Kasumi-1 (cell line): ENCODE measurements at places on chromosomes 2 and 18.

GRCh38 chr2:56449002-56449431 is 265.2 kb downstream of the CCDC85A start:
- DNase-seq = no peak

GRCh38 chr18:70295192-70296188 is 6.6 kb downstream of the SOCS6 start:
- DNase-seq = no peak

- no peak for DNase-seq
Measured at GRCh38 chr18:76699923-76700322, 122.4 kb upstream of the ZNF236 start.

DNA sequence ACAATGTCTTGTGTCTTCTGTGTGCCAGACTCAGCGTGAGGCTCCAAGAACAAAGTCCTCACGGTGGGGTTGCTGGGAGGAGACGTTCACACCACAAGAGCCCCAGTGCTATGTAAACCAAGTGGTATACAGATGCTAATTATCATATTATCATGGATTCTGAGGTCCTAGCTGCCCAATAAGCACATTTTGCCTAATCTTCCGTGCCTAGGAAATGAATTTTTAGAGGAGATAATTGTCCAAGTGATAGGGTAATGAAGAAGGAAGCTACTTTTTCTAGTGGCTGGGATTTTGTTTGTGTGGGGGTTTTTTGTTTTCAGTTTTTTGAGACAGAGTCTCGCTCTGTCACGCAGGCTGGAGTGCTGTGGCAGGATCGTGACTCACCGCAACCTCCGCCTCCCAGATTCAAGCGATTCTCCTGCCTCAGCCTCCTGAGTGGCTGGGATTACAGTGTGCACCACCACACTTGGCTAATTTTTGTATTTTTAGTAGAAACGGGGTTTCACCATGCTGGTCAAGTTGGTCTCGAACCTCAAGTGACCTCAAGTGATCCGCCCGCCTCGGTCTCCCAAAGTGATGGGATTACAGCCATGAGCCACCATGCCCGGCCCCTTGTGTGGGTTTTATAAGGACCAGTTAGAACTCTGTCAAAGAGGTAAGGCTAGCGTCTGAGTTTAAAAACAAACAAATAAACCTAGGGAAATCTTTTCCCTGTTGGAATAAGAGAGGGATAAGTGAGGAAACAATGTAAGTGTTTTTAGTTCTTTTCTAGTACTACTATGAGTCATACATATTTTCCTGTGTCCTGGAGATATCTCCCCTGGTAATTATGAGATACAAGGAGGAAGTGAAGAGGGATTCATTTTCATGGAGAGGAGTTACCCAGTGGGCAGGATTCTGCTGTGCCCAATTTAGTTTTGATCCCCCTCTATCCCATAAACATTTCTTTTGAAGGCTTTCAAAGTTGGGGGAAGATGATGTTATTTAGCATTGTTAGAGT is 9.5 kb upstream of the SMAD7 start:
- no peak for DNase-seq

GRCh38 chr2:188979187-188980114 is 5.3 kb downstream of the COL3A1 start:
- no peak for DNase-seq

DNA sequence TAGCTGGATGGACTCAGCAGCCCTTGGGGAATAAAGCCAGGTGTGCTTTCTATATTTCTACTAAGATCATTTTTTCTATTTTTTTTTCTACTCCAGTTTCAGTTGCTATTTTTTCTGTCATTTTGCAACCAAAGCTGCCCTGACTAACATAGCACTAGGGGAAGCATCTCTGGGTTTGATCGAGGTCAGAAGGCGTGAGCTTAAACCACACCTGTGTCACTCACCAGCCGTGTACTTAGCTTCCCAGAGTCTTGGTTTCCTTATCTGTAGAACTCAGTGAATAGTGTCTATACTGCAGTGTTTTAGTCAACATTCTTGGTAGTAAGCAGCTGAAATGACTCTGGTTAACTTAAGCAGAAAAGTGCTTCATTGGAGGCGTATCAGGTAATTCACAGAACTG is 489.6 kb upstream of the SPRED2 start:
- peak; percentile 11 for DNase-seq

GRCh38 chr2:212245880-212246279 is 292.7 kb downstream of the ERBB4 start:
- no peak for DNase-seq

GRCh38 chr2:221569425-221569845 is 2.7 kb downstream of the EPHA4 start:
- DNase-seq = no peak

DNA sequence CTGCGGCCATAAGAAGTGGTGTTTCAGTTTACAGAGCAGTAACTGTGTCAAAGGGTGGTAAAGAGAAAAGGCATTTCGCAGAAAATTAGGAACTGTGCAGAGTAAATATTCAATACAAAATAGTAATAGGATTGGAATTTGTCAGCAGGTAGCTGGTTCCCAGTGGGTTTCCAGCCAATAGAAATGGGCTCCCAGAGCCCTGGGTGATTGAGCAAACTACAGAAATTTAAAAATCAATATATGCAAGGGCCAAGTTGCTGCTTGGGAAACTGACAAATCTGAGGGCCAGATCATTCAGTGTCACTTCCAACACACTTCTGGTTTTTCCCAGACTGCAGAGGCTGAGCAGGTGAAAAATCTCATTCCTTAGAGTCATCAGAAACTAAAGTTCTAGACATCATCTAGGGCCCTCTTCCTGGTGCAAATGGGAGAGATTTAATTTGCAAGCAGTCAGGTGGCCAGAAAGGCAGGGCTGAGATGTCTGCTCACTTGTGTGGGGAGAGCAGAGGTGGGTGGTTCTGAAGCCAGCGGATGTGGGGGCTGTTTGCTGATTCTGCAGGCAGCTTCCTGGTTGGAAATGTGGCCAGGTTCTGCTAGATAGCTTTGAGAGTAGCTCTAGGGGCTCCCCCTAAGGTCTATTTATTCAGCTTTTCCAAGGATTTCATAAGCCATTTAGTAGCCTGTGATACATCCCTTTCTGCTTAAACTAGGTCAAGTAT is 182.4 kb downstream of the NCK2 start:
- DNase-seq = peak; percentile 7

GRCh38 chr2:210392469-210392881 is 77.5 kb upstream of the MYL1 start:
- DNase-seq = no peak

GRCh38 chr2:64439194-64439593 is 14.8 kb upstream of the LGALSL start:
- DNase-seq = no peak

GRCh38 chr2:60268661-60269060 is 284.8 kb downstream of the BCL11A start:
- DNase-seq = no peak

GRCh38 chr2:177192788-177193187 is 19.8 kb upstream of the HNRNPA3 start:
- DNase-seq = no peak

DNA sequence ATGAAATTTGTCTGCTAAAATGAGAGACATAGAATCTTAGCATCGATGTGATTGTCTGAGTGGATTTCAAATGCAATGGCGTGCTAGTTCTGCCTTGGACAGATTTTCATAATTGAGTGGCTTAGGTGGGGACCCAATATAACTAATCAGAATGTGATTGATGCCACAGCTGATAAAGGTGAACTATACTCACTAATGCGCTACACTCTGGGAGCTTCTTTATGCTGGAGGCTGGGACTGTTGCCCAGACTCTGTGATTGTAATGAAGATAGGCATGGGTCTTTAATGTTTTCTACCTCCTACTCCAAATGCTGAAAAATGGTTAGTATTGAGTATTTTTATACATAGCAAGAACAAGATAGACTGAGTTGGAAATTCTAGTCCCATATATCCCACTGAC is 339.5 kb upstream of the SLC39A10 start:
- DNase-seq = no peak

- DNase-seq = no peak
Measured at GRCh38 chr2:180742801-180743200, 237.6 kb upstream of the UBE2E3 start.

DNA sequence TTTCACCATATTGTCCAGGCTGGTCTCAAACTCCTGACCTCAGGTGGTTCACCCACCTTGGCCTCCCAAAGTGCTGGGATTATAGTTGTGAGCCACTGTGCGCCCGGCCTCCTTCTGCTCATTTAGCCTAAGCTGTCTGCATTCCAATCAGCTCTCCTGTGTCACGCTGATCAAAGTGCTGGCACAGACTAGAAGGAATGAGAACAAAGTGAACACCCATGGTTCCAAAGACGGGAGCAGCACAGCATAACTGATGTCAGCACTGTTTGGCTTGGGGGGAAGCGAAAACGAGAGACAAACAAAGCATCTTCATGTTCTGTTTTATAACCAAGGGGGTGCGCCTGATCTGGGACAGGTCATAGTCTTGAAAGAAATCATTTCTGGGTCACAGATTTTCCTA is 43.3 kb downstream of the DIPK1C start:
- no peak for DNase-seq

- no peak for DNase-seq
Measured at GRCh38 chr2:28339516-28340175, 53.0 kb upstream of the FOSL2 start.

DNA sequence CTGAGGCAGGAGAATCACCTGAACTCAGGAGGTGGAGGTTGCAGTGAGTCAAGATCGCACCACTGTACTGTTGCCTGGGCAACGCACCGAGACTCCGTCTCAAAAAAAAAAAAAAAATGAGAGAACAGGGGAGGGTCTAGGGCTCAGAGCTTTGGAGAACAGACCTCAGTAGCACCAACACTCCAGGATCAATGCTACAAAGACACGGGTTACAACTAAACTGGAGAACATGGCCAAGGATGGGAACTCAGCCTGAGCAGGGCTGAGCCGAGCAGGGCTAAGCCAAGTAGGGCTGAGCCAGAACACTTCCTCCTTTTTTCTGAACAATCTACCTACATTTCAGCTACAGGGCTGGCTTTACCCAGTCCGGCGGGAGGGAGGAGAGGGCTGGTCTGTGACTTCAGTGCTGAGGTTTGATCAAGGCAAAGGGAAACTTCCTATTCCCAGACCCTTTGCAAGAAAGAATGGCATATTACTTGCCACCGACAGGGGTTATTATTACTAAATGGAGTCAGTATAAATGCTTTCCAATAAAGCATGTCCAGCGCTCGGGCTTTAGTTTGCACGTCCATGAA is 2.9 kb upstream of the CASP8 start:
- DNase-seq = peak; percentile 98

GRCh38 chr2:223404616-223405015 is 197.5 kb downstream of the SCG2 start:
- no peak for DNase-seq

DNA sequence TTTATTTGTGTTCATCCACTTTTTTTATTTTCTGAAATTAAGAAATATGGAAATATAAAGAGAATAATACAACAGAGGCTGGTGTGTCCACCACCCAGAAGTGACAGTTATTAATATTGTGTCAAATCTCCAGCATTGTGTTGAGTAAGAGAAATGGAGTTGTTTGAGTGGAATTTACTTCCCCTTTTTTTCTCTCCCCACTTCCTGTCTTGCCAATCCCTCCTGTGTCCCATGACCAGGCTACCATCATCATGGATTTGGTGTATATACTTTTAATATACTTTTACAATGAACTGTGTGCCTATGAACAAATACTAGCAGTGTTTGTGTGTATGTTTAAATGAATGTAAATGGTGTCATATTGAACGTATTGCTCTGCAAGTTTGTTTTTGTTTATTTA is 276.9 kb upstream of the SKOR2 start:
- peak; percentile 38 for DNase-seq

DNA sequence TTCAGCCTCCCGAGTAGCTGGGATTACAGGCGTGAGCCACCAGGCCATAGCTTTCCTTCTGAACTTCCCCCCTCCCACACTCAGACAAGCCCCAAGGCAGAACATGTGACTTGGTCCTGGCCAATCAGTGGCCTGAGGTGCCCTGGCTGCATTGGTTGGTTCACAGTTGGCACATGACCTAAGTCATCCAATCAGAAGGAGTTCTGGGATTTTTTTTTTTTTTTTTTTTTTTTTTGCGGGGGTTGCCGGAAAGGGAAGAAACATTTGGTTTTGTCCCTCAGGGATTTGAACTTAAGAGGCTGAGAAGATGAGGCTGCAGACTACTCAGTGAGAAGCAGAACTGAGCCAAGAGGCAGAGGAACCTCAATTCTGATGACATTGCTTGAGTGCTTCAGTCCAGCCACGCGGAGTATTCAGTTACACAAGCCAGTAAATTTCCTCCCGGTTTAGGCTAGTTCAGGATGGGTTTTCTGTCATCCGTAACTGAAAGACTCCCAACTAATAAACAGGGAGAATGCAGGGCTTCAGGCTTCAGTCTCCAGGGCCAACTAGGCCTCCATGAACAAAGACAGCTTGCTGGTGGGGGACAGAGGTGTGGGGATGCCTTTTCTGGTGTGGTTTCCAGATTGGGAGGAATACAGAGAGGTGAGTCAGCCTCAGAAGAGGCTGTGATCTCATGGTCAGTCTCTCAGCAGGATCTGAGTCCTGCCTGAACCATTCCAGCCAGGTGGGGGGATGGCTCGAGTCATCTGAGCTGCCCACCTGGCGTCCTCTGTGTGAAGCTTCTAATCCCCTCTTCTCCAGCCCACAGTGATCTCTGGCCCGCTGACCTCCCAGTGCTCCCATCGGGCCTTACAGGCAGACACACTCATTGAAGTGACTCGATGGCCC is 9.2 kb downstream of the PTMA start:
- DNase-seq = no peak

DNA sequence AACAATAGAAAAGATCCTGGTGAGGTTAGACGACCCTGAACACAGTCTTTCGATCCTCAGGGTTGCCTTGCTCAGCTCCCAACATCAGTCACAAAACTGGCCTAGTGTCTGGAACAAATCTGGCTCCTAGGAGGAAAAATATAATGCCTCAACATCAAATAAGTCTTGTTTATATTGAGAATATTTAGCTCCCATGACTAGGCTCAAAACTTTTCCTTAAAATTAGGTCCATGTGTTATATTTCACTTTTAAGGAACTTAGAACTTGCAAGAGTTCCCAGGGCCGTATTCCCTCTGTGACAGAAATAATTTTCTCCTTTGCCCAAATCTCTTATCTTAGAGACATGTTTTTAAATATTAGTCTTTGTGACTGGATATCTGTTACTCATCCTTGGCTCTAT is 819.7 kb upstream of the ZEB2 start:
- DNase-seq = no peak

GRCh38 chr2:55163274-55163721 is 68.8 kb downstream of the CLHC1 start:
- no peak for DNase-seq

- DNase-seq = peak; percentile 54
Measured at GRCh38 chr2:38178556-38179419, 102.8 kb upstream of the CYP1B1 start.

GRCh38 chr18:28284132-28284531 is 107.2 kb upstream of the CDH2 start:
- DNase-seq = no peak

- no peak for DNase-seq
Measured at GRCh38 chr2:7071154-7071553, 153.9 kb downstream of the RNF144A start.

- DNase-seq = no peak
Measured at GRCh38 chr2:37181726-37182684, 6.5 kb downstream of the SULT6B1 start.

GRCh38 chr18:57188851-57189557 is 42.1 kb downstream of the BOD1L2 start:
- no peak for DNase-seq

DNA sequence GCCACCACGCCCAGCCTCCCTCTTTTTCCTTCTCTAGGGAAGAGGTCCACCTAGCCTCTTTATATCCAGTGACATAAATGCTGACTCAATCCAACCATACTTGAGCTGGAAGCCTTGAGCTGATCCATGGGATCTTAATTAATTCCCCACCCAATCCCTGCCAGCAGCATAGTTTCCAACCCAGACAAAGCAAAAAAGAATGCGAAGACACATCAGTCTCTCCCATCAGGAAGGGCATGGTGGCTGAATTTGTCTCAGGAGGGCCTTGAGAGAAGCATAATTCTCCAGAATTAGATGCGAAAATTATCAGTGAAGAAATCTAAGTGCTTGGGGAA is 22.5 kb downstream of the CASP10 start:
- DNase-seq = no peak
